Endothelial cell of umbilical vein (primary cell): ENCODE measurements at places on chromosomes 12 and 14.
A peak's percentile ranks its signal among the peaks of the same experiment; 100 is the strongest.

DNA sequence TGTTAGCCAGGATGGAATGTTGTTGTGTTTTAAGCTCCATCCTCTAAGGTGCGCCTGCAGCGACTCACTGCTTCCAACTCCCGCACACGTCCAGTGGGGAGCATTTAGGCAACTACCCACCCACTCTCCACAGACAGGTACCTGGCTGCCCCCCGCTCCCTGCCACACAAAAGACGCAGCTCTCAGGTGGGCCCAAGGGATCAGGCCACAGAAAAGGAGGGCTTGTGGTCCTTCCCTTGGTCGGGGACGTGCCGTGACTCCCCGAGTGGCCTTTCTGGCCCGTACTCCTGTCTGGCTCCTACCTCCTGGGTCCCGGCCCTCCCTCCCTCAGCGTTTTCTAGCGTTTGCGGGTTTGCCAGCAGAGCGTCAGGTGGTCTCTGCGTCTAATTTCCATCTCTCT, 16.2 kb downstream of the TEDC1 start:
- no peak for DNase-seq

DNA sequence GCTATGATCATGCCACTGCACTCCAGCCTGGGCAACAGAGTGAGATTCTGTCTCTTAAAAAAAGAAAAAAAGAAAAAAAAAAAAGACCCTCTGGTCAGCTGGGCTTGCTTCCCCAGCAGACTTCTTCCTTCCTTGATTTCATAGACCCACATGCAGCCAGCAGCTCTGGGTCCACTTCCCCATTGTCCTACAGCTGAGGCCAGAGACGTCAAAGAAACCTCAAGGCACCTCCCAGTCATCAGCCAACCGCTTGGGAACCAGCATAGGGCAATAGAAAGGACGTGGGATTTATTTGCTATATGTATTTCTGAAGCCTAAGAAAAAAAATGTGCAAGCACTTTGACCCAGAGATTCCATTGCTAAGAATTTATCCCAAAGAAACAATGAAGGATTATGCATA, 35.4 kb upstream of the SPPL3 start:
- no peak for DNase-seq

GRCh38 chr12:58459191-58459590, 461.1 kb downstream of the LRIG3 start:
- DNase-seq, result no peak

GRCh38 chr12:78683626-78684025, 180.9 kb upstream of the SYT1 start:
- no peak for DNase-seq

- DNase-seq, result peak; percentile 11
Measured at GRCh38 chr12:69101505-69101904, 137.9 kb upstream of the CPSF6 start.

DNA sequence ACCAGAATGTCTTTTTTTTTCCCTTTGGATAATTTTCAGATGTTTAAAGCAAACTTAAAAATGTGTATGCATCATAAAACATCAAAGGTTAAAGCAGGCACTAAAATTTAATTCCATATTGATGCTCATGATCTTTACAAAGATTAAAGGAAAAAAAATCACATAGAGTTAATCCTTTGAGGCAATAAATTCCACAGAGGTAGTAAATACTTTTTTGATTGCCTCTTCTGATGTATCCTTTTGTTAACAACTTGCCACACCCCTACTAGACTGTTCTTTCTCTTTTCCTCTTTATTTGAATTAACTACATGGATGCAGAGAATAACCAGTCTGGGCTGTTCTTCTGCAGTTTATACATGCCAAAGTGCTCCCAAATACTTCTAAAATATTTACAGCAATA, 45.2 kb upstream of the KCNJ8 start:
- DNase-seq, result no peak

GRCh38 chr14:99271951-99272631, at the start of gene BCL11B:
TSS of gene BCL11B (minus strand) at chr14:99272197. CDS start at chr14:99271218, 979 bp downstream.
- peak; percentile 84 for DNase-seq

- no peak for DNase-seq
Measured at GRCh38 chr14:81382517-81383225, 17.5 kb downstream of the STON2 start.
